ENCODE measurements at places on chromosomes 7 and 10.

DNA sequence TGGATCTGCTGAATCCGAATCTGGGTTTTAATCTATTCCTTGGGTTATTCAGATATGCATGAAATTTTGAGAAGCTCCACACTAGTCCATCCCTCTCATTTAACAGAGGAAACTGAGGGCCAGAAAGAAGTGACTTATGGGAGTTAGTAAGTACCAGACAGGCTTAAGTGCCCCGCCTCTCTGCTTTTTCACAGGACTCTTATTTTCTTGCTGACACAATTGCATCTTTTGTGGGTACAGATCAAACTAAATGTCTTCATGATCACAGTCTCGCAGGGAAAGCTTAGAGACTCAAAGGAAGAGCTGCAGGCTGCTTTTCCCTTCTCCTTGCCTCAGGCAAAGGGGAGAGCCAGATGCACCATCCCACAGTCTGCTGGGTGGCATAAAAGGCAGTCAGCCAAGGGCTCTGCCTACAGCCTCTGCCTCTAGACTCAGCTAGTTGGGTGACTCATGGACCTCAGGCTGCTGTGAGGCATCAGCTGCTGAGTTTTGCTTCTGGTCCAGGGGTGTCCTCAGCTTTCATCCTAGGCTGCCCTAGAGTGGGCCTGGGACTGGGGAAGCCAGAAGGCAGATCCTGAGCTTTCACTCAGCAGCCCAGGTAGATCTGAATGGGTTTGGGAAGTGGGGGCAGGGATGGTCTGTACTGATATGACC is 11.6 kb downstream of the GOLGA7B start:
- DNase-seq, result peak; percentile 85

DNA sequence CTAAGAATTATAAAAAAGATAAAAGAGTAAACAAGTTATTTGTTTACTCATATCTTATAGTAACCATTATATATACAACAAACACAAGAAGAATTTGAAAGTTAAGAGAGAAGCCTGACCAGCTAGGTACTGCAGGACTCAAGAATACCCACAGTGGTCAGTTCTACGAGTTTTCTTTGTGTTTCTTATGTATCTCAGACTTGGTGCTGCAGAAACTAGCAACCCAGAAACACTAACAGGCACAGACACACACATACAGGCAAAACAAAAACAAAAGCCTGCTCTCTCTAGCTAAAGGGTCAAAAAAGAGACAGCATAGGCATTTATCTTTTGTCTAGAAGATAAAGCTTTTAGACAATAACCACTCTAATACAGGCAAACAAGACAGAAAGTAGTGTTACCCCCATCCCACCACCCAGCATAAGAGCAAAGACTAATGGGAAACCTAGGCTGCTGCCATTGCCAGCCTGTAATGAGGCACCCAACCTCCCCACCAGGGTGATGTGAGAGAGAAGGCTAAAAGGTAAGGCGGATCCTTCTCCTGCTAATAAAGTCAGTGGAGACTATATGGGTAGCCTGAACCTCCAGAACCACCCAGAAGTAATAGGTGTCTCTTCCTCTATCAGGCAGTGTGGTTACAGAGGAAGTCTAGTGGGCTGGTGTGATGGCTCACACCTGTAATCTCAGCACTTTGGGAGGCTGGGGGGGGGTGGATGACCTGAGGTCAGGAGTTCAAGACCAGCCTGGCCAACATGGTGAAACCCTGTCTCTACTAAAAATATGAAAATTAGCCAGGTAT is 113.9 kb downstream of the DNAJC1 start:
- DNase-seq, result no peak

DNA sequence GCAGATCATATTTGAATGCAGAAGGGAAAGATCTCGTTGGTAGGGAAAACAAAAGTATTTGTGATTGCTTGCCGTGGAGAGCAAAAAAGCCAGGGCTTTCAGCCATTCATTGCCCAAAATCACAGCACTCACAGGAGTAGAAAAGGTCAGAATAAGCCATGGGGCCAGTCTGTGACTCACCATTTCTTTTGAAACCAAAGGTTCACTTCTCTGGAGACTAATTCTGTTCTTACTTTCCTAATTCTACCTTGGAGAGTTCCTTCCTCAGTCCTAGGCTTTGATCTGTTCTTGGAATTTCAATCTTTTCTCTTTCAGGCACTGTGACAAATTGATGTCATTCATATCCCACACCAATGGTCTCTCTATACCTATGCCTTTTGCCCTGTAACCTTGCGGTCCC is 54.1 kb upstream of the FAM180A start:
- peak; percentile 23 for DNase-seq

- DNase-seq, result no peak
Measured at GRCh38 chr7:15368653-15369052, 193.2 kb downstream of the AGMO start.

- DNase-seq, result no peak
Measured at GRCh38 chr7:109282726-109283125, 713.1 kb downstream of the DNAJB9 start.

DNA sequence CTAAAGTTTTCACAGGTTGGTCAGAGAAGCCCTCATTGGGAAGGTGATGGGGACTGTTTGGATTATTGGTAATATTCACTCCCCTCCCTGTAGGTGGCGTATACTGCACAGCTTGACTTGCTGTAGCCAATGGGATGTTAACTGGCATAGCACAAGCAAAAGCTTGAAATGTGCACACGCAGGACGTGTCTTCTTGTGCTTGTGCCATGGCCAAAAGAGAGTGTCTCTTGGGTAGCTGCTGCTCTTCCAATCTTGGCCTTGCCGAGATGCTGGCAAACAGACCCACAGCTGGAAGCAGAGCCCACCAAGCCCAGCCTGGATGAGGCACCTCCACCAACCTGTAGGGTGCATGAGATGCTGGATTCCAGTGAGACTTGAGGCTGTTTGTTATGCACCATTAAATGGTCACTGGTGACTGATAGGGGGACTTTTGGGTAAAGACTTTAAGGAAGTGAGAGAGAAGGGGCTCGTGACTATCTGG is 266.0 kb downstream of the GRID1 start:
- DNase-seq, result peak; percentile 7

DNA sequence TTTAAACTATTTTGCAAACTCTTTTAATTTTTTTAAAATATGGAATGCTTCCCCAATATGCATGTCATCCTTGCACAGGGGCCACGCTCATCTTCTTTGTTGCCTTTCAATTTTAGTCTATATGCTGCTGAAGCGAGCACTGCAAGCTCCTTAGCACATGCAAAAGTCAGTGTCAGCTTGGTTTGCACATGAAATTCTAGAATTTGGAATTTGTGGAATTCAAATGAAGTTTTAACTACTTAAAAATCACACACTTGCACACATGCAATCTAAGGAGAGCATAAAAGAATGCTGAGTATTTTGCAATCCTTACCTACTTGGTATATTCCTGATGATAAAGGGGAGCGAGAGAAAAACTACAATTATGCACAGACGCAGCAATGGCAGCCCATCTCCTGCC is 78.3 kb upstream of the ATP6V0A4 start:
- DNase-seq, result no peak

DNA sequence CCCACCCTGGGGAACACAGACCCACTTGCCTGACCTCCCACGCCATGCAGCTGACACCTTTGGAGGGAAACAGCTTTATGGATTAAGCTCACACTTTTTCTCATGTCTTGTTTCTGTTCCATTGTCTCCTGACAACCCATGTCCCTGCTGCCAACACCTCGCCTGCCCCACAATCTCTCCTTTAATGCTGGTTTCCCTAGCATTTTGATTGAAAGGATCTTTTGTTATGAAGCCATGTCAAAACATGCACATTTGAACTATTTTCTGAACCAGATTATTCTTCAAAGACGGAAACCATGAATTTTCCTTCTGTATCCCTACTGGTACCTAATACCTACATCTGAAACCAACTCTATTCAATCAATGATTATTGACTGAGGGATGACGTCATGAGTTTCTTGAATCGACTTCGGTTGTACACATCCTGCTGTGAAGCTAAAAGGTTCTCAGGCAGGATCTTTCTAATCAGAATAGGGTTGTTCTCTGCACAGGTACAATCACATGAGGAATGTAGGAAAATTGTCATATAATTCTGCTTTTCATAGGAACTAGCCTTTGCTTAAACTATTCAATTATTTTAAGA is 106.2 kb upstream of the NEBL start:
- DNase-seq, result no peak

GRCh38 chr7:43944286-43944685 is 18.1 kb downstream of the UBE2D4 start:
- no peak for DNase-seq

DNA sequence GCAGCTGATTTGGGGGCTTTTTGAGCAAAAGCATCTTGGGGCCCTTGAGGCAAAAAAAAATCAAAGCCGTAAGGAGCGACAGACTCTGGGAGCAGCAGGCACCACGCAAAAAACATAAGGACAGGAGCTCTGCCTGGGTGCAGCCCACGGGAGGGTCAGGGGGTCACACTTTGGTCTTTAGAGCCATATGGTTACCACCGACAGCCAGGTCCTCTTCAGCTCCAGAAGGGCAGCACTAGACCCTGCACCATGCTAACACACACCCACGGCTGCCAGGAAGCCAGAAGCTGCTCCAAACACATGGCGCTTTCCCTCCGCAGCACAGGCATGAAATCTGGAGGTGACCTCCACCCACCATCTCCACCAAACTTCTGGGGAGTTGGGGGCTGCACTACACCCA is 47.1 kb downstream of the RSU1 start:
- DNase-seq, result no peak

GRCh38 chr7:48058990-48059389 is 23.6 kb downstream of the C7orf57 start:
- DNase-seq, result no peak

DNA sequence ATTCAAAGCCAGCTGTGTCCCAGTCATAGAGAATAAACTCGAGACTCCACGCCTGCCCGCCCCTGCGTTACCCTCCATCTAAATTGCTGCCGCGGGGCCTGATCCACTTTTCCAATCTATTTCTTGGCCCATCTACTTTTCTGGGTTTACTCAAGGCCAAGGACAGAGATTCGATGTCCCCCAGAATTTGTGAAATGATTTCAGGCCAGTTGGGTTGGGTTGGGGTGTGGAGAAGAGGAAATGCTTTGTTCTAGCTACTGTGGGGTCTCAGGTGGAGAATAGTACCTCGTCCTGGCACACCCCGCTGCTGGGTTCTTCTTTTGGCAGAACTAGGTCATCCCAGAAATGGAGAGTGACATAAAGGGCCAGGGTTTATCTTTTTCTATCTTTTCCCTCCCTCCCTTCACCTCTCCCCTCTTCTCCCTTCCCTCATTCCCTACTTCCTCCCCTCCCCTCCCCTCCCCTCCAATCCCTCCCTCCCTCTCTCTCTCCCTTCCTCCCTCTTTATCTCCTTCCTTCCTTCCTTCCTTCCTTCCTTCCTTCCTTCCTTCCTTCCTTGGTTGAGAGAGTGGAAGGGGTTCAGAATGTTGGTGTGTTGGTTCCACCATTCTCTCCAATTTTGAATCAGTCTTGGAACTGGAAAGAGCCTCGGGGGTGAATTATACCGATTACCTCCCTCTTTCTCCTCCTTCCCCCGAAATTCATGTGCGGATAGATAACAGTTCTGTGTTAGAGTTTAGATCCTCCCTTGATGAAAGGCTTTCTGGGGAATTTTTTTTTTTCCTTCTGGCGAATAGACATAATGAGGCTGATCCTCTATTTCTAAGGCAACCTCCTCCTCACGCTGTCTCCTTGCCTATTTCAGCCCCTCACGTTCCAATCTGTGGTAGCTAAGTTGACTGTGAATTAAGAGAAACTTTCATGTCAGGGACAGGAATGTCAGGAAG is 1.2 kb upstream of the TMEM229A start:
- DNase-seq, result no peak

GRCh38 chr10:120770496-120770895 is 80.7 kb upstream of the WDR11 start:
- DNase-seq, result no peak

- no peak for DNase-seq
Measured at GRCh38 chr10:112775381-112775780, 174.7 kb upstream of the TCF7L2 start.

GRCh38 chr7:122082160-122082559 is 61.9 kb downstream of the AASS start:
- no peak for DNase-seq

DNA sequence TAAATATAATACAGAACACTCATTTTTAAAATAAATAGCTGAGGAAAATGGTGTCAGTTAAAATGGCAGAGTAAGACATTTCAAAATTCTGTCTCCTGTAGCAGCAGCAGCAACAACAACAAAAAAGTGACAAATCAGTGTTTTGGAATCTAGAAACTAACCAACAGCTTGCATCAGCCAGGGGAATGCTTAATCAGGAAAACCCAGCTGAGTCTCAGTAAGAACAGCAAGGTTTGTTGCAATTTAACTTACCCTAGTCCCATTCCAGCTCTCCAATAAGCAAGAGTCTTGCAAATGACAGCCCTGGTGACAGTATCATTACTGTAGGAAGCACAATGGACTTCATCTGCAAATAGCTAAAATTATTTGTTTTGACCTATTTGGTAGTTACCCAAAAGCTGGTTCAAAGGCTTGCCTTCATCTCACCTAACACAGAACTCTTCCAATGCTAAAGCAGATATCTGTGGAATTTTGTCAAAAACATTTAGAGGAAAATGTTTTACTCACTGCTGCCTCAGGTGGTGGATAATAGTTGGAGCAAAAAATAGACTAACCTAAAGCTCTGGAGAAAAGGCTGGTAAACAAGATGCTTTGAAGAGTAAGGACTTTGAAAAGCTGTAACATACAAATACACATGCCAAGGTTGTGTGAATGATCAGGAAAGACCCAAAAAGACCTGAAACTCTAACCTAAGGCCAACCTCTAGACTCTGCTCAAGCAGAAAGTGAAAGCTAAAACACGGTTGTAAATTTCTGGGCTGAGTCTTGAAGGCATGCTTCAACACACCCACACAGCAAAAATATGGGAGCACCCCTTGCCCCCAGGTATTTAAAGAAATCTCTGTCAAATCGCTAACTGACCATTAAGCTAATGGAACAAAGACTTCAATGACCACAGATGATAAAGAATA is 9.9 kb upstream of the ARHGAP22 start:
- no peak for DNase-seq

GRCh38 chr7:55343860-55344606 is 21.1 kb upstream of the LANCL2 start:
- no peak for DNase-seq

DNA sequence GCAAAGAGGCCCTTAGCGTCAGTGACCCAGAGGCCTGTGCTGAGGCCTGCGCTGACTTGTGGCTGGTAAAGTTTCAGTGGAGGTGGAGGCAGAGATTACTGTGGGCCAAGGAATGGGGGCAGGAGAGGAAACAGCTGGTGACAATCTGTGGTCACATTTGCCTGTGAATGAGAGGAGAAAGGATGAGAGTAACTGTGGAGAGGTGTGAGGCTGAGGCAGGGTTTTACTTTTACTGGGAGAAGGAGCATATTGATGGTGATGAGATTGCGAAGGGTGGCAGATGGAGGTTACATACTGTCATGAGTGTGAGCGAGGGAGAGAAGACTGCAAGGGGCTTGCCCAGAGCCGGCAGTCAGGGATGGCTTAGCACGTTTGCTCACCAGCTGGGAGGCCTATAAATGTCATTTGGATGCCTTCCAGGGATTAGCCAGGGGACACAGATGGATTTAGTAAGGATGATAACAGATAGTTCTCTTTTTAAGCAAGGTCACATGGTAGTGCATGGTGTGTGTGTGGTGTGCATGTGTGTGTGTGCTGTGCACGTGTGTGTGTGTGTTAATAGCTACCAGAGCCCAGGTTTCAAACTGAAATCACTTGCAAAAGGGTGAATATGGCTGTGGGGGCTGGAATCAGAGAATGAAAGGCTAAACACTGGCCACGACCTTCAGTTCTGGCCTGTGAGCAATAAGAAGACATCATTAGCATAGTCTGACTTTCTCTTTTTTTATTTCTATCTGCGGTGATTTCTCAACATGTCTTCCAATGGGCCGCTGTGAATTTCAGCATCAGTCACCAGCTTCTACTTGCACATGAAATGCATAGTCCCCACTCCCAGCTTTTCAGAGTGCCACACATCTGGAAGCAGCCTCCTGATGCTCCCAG is 291.5 kb upstream of the ZNF32 start:
- DNase-seq, result no peak

- DNase-seq, result no peak
Measured at GRCh38 chr10:133180192-133180964, 20.4 kb downstream of the KNDC1 start.

Measured in epithelial cell of esophagus (primary cell).